ENCODE measurements at places on chromosomes 7 and 10. TPM values are rescaled to one million over a fixed set of nuclear protein-coding genes. Genes with fewer than 3 reads are reported as not detected.

The OR6B1 gene
- total RNA-seq, result not detected

The TUBAL3 gene
- 0.52 TPM for total RNA-seq

The BLNK gene
- total RNA-seq, result 0.98 TPM

The WASL gene
- 40.3 TPM for total RNA-seq

The SFTPD gene
- total RNA-seq, result not detected

DNA sequence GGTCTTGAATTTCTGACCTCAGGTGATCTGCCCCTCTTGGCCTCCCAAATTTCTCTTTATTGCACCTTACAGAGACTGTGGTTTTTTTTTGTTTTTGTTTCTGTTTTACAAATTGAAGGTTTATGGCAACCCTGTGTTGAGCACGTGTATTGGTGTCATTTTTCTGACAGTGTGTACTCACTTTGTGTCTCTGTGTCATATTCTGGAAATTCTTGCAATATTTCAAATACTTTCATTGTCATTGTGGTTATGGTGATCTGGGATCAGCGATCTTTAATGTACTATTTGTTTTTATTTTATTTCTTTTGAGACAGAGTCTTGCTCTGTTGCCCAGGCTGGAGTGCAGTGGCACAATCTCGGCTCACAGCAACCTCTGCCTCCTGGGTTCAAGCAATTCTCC lies 89.8 kb downstream of the PRTFDC1 start:
- H3K36me3 ChIP-seq, result no peaks in the 10 kb centered on the region
- no peak for DNase-seq
- no peak overlapping the region for H3K4me3 ChIP-seq
- H3K4me1 ChIP-seq, result peaks cover 32% of the 10 kb centered on the region
- no peaks in the 10 kb centered on the region for H3K27me3 ChIP-seq

- no peaks in the 10 kb centered on the region for H3K4me1 ChIP-seq
- H3K27ac ChIP-seq, result no peak overlapping the region
- H3K36me3 ChIP-seq, result no peaks in the 10 kb centered on the region
- H3K27me3 ChIP-seq, result peaks cover 51% of the 10 kb centered on the region
Observed at GRCh38 chr7:156374335-156374734, 266.2 kb upstream of the RNF32 start.

GRCh38 chr7:3551536-3551935 lies 250.5 kb downstream of the SDK1 start:
- H3K4me1 ChIP-seq, result no peaks in the 10 kb centered on the region
- no peak for DNase-seq
- H3K27me3 ChIP-seq, result peaks cover 41% of the 10 kb centered on the region
- no peak overlapping the region for H3K27ac ChIP-seq

DNA sequence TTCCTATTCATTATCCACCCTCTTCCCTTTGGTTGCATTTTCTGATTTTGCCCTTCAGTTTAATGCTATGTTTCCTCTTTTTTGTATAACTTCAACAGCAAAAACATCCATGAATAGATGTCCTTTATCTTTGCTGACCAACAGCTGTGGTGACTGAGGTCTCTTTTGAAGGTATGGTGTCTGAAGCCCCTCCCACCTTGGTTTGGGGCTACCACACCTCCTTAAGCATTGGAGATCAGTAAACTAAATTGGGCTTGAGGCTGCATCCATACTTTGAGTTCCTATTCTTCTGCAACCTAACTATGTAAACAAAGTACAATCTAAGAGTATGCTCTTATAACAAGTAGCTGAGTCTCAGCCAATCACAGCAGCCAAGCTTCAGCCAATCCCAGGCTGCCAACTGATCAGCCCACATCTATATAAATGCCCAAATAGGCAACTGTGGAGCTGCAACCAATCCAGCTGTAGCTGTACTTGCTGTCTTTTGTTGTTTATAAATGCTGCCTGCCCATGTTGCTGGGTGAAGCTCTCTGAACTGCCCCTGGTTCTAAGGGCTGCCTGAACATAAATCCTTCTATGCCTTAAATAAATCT lies 69.4 kb upstream of the PDLIM1 start:
- no peak overlapping the region for H3K27ac ChIP-seq
- H3K27me3 ChIP-seq, result no peaks in the 10 kb centered on the region
- H3K4me1 ChIP-seq, result no peaks in the 10 kb centered on the region
- no peaks in the 10 kb centered on the region for H3K36me3 ChIP-seq

DNA sequence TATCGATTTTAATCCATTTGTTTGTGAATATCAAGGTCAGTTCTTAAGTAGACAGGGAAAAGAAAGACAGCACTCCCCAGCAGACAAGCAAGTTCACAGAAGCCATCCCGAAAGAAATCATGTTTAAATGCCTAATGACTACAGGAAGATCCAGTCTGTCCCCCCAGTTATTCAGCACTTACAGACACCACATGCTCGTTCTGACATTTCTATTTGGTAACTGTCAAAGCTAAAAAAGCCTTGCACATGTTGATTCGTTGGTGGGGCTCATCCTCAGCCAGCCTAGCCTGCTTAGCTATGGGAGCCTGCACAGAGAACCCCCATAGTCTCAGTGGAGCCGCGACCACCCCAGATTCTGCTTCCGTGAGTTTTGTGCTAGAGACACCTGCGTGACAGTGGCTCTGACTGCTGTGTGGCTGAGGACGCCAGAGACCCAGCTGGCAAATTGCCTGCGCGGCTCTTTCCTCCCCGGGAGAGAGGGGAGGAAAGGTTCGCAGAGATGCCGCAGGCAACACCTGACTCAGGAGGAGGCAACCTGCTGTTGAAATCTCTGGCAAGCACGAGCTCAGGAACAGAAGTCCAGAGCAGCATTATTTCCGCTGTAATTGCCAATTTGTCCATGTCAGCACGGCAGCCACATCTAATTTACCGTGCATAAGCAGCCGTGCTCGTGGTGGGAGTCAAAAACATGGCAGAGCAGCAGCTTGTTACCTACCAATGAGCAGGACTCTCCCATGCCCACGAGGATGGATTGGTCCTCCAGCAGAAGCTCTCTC lies 194.2 kb downstream of the GPAM start:
- no peak overlapping the region for H3K4me3 ChIP-seq
- H3K36me3 ChIP-seq, result no peaks in the 10 kb centered on the region
- no peaks in the 10 kb centered on the region for H3K4me1 ChIP-seq
- DNase-seq, result no peak
- peaks cover 21% of the 10 kb centered on the region for H3K27me3 ChIP-seq

- no peak overlapping the region for H3K27ac ChIP-seq
- no peak for DNase-seq
Observed at GRCh38 chr7:87810130-87810529, 66.0 kb downstream of the SLC25A40 start.

DNA sequence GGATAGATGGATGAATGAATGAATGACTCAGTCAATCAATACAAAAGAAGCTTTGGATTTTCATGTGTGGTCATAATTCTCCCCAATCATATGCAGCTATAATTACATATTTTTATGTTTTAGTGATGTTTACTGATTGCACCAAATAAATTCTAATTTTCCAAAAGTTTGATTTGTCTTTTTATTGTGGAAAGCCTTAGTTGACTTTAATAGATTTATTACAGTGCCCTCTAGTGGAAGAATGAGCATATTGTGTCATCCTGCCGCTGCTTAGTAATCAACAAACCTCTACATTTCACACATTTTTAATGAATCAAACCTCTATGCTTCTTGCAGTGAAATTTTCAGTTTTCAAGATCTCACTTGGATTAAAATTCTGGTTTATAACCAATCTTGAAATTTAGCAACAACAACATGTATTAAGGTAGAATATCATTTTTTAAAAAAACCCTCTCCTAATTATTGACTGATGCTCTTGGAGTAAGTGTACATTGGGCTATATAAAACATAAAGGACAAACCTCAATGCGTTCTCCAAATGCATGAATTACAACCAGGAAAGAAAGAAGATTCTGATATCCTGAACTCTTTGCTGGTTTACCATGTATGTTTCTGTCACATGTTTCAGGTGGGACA lies 55.6 kb upstream of the PNLIP start:
- H3K27me3 ChIP-seq, result 0 out of 2 replicates have a peak, but pooled peaks cover 3% of the 10 kb centered on the region
- H3K4me1 ChIP-seq, result no peaks in the 10 kb centered on the region
- no peak overlapping the region for H3K27ac ChIP-seq

DNA sequence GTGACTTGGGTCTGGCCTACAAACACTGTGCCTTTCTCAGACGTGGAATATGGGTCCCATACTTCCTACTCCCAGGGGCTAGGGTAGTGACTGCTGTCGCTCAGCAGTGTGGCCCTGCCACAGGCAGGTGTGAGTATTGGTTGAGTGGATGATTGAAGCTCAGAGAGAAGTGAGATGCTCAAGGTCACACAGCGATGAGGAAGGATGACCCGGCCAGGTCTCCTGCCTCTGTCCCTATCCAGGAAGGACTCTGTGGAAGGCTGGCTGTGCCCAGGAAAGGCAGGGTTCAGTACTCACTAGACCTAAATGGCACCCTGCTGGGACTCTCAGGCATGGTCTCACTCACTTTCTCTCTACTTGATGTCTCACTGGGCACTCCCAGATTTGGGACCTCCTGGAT lies 2.8 kb downstream of the PRF1 start:
- DNase-seq, result no peak
- no peak overlapping the region for H3K27ac ChIP-seq
- H3K4me3 ChIP-seq, result no peak overlapping the region
- H3K4me1 ChIP-seq, result no peaks in the 10 kb centered on the region
- H3K27me3 ChIP-seq, result no peaks in the 10 kb centered on the region

GRCh38 chr10:46270086-46270811 lies 16.5 kb upstream of the ANTXRL start:
- peaks cover 7% of the 10 kb centered on the region for H3K4me1 ChIP-seq
- H3K27ac ChIP-seq, result no peak overlapping the region
- no peak overlapping the region for H3K4me3 ChIP-seq
- no peaks in the 10 kb centered on the region for H3K36me3 ChIP-seq

DNA sequence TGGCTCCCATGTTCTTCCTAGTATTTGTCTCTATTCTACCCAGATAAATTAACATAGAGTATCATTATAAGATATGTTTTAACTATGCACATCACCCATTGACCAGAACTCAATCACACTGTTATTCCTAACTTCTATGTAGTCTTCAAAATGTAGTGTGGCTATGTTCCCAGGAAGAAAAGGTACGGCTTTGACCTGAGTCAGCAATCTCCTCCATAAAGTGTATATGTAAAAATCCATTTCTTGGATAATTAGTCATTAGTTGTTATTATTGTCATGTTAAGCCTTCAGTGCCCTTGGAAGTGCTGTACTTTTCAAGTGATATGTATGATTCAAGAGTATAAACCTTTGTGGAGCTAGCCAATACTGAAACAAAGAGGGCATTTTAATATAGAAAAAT lies 444.0 kb upstream of the ZWINT start:
- H3K4me1 ChIP-seq, result no peaks in the 10 kb centered on the region
- H3K27ac ChIP-seq, result no peak overlapping the region
- H3K36me3 ChIP-seq, result no peaks in the 10 kb centered on the region

DNA sequence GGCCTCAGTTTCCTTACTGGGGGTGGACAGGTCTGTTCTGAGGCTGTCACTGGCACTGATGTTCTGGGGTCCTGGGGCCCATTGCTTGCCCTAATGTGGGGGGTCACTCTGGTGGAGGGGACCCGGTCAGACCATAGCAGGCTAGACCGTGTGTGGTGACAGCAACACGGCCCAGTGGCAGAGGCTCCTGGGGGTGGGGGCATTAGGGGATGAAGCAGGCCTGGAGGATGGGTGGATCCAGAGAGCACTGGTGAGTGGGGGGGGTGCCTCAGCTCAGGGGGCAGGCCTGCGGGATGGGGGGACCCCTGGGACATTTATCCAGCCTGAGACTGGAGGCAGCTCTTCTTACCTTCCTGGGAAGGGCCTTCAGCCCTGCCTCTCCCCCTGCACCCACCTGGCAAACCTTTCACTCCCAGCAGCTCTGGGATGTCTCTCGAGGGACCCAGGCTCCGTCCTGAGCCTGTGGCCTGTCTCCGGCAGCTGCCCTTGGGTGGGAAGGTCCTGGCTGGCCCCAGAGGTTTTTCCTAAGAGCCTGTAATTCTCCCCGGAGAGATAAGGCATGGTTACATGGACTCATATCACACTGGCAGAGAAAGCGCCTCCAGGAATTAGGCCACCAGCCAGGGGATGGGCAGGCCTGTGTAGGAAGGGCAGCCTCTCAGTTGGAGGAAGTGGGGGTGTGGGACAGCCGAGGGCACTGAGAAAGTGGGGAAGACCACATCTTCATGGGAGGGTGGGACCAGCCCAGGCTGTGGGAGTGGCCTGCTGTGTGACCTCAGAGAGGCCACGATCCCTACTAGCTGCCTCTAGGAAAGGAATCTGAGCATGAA lies 147.7 kb downstream of the UBE2H start:
- no peak for DNase-seq
- no peaks in the 10 kb centered on the region for H3K36me3 ChIP-seq
- no peak overlapping the region for H3K4me3 ChIP-seq
- no peak overlapping the region for H3K27ac ChIP-seq

DNA sequence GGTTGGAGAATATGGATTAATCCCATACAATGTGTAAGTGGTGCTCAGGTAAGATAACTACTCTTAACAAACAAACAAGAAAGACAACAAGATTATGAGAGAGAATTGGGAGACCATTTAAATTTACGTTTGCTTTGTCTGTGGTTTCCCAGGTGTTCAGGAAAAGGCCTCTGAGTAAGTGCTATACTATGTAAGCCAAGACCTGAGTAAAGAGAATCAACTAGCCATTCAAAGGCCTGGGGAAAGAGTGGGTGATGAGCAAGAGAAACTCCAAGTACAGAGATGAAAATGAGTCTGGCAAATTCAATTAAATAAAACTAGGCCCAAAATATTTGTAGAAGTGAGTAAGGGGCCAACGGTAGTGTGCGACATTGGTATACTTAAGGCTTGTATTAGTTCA lies 9.9 kb downstream of the CSTF2T start:
- no peak for DNase-seq
- peaks cover 20% of the 10 kb centered on the region for H3K4me1 ChIP-seq
- no peak overlapping the region for H3K4me3 ChIP-seq
- H3K36me3 ChIP-seq, result no peaks in the 10 kb centered on the region

DNA sequence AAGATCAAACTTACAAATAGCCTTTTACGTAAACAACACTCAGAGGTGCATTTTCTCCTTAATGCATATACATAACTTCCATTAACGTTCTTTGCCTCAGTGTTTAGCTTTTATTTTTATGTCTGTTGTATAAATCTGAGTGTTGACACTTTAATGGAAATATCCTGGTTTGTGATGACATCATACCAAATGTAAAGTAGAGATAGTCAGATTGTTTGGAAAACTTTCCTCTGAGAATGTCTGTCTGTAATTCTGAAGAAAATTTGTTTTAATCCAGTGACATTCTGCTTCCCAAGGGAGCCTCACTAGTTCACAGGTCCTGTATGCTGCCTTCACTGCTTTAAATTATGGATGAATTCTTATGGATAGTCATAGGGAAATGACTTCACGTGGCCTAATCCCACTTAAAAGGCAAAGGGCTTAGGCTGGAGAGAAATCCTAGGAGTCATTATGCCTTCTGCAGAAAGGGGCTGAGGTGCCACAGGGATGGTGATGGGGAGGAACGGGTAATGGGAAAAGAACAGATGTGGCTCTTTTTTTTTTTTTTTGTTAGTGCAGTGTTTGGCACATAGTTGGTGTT lies 93.2 kb downstream of the DNAJB9 start:
- no peaks in the 10 kb centered on the region for H3K4me1 ChIP-seq
- H3K27ac ChIP-seq, result no peak overlapping the region
- no peak for DNase-seq

DNA sequence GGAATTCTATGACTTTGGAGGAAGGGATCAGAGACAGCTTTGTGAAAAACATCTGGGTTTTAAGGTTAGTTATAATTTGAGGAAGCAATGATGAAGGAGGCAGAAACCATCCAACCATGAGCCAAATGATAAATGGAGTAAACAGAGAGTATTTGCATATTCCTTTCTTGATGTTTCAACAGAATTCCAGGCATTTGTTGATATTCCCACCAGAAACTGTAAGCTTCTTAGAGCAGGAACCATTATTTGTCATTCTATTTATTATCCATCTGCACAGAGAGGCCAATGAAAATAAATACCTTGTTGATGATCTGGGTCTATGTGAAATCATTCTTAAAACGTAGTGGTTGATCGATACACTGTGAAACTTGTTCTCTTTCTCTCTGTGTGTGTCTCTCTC lies 715.3 kb downstream of the INHBA start:
- no peak for DNase-seq
- no peak overlapping the region for H3K4me3 ChIP-seq
- no peaks in the 10 kb centered on the region for H3K27me3 ChIP-seq

Measured in PC-9 (cell line).